WTC11 (cell line): ENCODE measurements at places on chromosomes 4 and X. TPM values are rescaled to one million over a fixed set of nuclear protein-coding genes. Genes with fewer than 3 reads are reported as not detected.

DNA sequence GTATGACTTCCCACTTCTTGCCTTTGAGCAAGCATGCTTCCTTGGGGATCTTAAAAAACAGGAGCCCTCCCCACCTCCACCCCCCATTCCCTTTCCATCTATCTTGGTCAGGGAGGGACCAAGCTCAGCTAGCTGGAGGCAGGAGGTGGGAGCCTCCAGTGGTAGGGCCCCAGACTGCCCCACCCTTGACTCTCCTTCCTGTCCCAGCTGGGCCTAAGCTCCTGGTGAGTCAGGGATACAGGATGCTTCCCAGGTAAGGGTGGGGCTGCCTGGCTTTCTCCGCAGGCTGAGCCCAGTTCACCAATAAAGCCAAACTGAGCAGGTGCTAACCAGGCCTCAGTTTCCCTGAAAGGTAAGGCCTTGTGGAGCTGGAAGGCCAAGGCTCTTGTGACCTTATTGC lies 15.2 kb downstream of the EFNB1 start:
- no peak for DNase-seq

DNA sequence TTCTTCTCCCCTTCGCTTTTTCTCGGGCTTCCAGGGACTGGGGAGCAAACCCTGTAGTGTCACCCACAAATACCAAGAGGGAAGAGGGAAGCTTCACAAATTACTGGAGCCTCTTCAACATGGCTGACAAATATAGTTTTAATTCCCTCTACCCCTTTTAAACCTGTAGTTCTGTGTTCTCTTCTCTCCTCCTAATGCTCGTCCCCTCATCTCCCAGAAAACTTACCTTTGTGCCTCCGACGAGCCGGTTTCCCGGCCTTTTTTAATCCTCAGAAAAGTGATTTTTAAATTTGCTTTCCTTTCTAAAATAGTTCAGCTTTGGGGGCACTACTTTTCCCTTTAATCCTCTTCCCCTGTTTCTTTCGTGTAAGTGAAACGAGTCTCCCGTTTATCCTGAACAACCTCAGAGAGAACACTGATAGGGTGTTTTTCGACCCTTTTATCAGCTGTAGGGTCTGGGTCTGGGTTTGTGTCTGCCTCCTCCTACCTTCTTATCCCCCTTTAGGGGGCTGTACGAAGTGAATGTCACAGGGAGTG lies 408 bp downstream of the TET2 start:
- no peak for DNase-seq

DNA sequence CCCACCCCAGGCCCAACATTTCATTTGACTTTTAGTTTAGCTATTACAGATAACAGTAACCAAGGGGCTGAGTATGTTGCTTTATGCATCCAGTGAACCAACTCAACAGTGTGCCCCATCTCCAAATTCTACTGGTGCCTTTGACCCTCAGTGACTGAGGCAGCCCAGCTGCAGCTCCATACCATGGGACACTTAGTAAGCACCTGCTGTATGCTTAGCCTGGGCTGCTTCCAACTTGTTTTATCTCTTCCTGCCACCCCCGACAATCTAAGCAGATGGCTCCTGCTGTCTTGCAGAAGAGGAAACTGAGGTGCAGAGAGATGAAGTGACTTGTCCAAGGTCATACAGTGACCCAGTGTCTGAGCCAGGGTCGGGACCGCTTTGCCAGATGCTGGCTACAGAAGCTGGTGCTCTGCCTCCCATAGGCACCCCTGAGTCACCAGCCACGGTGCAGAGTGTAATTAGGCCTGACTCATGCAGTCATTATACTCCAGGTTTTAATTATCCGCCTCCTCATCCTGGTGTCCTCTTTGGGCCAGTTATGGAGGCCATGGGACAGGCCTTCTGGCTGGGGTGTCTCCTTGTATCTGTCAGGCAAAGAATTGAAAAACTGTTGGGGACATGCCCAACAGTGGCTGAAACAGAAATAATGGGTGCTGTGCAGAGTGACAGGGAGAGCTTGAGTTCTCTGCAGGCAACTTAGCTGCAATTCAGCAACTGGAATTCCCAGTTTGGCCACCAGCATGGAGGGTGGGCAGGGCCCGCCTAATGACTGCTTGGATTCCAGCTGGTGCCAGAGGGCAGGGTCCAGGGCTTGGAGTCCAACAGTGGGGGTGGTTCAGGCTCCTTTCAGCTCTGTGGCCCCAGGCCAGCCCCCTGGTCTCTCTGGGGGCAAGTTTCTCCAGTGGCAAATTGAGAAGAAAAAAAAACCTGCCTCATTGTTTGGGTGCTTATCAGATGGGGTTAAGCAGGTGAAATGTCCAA lies 8.2 kb upstream of the GPR78 start:
- DNase-seq, result peak; percentile 8

GRCh38 chr4:55031158-55031557 lies 94.2 kb downstream of the KDR start:
- no peak for DNase-seq

- no peak for DNase-seq
Measured at GRCh38 chrX:49177338-49177833, 5.7 kb downstream of the PLP2 start.

GRCh38 chr4:15938182-15938581 lies 358 bp downstream of the FGFBP1 start:
- DNase-seq, result peak; percentile 25

DNA sequence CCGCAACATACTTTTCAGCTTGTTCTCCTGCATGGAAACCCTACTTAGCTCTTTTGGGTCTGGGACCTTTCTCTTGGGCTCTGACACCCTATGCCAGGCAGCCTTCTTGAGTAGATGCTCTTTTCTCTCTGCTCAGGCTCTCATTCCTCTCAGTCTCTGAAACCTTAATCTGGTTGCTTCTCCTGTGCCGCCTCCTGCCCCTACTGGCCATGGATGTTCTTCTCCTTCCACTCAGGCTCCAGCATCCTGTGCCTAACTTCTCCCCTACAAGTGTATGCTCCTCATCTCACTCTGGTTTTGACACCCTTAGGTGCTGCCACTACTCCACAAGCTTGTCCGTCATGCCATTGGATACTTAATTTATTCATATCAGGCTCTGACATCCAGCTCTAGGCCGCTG lies 15.2 kb downstream of the BLTP1 start:
- peak; percentile 13 for DNase-seq

DNA sequence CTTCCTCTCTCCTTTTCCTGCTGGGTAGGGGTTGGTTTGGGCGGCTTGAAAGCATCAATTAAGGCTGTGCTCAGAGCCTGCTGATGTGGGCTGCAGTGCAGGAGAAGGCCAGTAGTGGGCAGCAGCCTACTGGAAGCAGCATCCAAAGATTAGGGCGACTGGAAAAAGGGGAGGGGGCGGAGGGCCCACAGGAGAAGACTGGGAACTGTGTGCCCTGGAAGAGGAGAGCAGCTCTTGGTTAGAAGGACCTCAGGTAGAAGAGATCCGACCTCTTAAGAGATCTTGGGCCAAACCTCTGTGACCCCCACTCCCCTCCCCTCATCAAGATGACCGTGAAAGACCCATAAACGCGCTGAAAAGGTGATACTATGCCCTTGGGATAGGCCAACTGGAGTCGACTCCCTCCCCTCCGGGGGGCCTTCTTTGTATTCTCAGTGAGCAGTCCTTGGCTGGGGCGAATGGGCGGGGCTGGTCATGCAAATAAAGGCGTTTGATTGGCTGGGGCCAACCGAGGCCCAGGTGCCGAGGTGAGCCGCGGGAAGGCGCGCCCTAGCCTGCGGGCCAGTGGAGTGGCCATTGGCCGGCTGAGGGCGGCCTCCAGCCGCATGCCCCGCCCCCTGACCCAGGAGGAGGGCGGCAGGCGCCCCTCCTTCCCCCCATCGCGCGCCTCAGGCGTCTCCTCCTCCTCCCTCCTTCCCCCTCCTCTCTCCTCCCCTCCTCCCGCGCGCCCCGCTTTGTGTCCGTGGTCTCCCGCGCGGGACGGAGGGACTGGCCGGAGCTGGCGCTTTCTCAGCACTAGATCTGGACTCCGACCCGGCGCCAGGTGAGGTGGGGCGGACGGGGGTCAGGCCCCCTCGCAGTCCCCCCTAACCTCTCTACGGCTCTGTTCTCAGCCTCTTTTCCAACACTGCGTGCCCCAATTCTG lies 10.1 kb downstream of the DLG3 start:
- DNase-seq, result peak; percentile 91

GRCh38 chrX:64395568-64395929 lies 297 bp upstream of the MTMR8 start:
- no peak for DNase-seq

- DNase-seq, result no peak
Measured at GRCh38 chr4:15587649-15588048, 67.5 kb downstream of the FBXL5 start.

DNA sequence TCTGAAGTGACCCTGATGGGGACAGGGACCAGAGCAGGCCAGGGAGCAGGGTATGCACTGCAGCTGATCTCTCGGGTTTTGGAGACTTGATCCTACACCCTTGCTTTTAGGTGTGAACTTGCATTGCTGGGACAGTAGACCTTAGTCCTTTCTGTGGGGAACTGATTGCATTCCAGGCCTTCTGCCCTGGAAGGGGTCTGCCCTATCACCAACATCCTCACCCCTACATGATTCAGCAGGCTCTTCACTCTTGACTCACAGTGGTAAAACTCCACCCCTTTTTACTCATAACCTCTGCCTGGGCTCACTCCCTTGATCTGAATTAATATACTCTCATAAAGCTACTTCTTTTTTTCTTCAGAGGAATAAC lies 6.6 kb upstream of the DDX60L start:
- DNase-seq, result no peak

DNA sequence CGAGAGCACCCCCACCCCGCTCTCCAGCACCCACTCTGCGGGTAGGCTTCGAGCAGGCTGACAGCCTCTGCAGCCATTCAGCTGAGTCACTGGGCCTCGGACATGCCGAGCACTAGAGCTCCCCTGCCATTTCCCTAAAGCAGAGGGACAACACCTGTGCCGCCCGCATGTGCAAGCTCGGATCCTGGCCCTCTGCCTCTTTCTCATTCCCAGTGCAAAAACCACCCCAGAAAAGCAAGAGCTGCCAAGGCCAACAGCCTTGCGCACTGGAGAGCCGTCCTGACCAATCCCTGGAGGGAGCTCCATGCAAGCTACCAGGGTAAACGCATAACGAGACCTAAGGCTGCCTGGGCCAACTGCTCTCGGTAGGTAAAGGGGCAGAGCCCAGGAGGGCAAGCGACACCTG lies 5.3 kb downstream of the HCFC1 start:
- no peak for DNase-seq

DNA sequence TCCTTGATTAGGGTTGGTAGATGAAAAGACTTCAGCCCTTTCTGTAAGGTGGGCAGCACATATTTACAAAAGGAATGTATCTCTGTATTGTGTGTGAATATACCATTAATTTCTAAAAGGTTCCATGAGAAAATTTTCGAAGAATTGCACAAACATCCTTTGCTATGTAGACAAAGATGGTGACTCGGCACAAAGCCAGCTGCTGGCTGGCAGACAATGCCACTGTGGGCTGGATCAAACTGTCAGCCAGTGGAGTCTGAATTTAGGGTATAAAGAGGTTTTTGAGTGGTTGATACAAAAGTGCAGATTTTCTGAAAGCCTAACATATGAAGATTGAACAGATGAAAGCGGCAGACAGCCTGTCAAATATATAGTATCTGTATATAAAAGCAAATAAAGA lies 5.6 kb upstream of the TXK start:
- no peak for DNase-seq

Gene ATP1B4
- total RNA-seq, result not detected in 3 replicates

Gene FRMPD4
- total RNA-seq, result 1.1 to 1.4 TPM (median 1.3 TPM) in 3 replicates

Gene RPS6KA3
- total RNA-seq, result 13.7 to 14.6 TPM (median 13.9 TPM) in 3 replicates

Gene CYLC1
- total RNA-seq, result not detected in 3 replicates

Gene TBC1D8B
- 5.8 to 6.3 TPM (median 6.3 TPM) in 3 replicates for total RNA-seq
